ENCODE measurements at places on chromosomes 2 and 18.
A peak's percentile ranks its signal among the peaks of the same experiment; 100 is the strongest.

DNA sequence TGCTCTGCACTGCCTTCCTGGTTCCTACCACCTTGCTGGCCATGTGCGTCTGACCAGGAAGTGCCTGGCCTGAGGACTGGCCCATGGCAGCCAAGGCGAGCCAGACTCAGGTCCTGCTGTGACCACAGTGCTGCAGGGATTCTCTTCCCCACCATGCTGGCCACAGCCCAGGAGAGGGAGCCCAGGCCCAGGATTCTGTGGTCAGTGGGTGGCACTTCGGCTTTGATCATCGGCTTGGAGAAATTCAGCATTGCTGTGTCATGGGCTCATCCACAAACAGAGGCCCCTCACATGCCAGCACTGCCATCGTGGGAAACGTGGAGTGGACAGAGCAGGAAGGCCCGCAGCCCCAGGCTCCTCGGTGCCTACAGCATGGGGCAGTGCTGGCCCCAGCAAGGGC, 211.6 kb downstream of the SEPTIN10 start:
- no peak for DNase-seq

GRCh38 chr18:55345103-55345950, 242.7 kb downstream of the TCF4 start:
- DNase-seq = no peak

DNA sequence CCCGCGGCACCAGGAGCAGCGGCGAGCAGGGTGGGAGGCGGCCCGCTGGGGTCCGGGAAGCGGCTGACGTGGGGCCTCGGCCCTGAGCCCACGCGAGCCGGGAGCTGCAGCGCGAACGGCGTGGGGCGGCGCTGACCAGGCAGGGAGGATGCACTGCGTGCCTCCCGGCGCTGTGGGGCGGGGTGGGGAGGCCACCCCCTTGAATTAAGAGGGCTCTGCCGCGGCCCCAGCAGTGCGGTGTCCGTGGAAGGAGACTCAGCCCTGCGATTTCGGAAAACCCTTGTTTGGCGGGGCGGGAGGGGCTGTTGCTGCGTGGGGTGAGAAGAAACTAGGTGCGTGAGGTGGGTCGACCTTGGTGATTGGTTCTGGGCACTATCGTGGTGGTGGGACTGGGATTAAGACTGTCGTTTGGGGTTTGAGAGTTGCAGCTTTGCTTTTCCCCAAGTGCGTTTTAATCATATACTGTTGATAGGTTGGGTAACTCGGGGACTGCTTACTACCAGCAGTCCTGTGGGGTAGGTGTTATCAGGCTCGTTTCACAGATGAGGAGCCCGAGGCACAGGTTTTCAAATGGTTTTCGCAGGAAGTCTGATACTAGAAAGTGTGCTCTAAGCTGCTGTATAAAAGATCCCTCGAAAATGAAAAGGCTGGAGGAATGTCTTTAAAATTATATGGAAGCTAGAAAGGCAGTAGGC, 722 bp downstream of the ACSL3 start:
- DNase-seq = no peak

GRCh38 chr2:159089543-159089942, 121.1 kb downstream of the TANC1 start:
- no peak for DNase-seq

DNA sequence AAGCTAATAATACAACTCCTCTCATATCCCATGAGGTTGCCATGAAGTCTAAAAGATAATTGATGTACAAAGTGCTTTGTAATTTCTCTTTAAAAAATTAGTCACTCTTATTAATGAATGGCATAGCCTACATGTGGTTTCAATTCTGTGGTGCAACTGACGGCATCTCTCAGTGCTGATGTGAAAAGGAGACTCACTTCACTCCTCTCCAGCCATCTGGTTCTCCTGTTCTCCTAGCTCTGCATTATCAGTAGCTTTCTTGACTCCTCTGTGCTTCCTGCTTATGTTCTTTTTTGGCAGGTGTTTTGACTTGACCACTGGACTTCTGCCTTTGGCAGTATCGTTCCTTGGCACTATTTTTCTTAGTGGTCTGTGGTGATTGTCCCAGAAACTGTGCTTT, 134.9 kb upstream of the ZFP36L2 start:
- DNase-seq = no peak

DNA sequence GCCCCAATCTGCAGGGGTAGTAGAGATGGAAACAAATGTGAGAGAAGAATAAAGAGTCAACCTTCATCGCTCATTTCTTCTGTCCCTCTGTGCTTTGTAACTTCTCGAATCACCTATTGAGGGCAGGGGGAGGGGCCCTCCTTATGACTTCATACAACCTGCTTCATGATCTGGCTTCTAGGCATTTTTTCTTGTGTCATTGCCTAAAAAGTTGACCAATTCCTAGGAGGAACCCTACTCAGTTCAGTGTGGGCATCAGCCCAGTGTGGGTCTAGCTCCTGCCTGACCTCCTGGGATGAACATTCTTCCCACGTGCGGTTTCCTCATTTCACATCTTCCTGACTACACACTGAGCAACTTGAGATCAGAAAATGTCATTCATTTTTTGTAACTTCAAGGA, 46.3 kb upstream of the CREB1 start:
- no peak for DNase-seq

- no peak for DNase-seq
Observed at GRCh38 chr2:132815516-132815915, 145.5 kb upstream of the LYPD1 start.

- no peak for DNase-seq
Observed at GRCh38 chr18:44786688-44787087, 106.0 kb downstream of the SETBP1 start.

GRCh38 chr2:88188748-88189147, 18.6 kb downstream of the THNSL2 start:
- DNase-seq = no peak

DNA sequence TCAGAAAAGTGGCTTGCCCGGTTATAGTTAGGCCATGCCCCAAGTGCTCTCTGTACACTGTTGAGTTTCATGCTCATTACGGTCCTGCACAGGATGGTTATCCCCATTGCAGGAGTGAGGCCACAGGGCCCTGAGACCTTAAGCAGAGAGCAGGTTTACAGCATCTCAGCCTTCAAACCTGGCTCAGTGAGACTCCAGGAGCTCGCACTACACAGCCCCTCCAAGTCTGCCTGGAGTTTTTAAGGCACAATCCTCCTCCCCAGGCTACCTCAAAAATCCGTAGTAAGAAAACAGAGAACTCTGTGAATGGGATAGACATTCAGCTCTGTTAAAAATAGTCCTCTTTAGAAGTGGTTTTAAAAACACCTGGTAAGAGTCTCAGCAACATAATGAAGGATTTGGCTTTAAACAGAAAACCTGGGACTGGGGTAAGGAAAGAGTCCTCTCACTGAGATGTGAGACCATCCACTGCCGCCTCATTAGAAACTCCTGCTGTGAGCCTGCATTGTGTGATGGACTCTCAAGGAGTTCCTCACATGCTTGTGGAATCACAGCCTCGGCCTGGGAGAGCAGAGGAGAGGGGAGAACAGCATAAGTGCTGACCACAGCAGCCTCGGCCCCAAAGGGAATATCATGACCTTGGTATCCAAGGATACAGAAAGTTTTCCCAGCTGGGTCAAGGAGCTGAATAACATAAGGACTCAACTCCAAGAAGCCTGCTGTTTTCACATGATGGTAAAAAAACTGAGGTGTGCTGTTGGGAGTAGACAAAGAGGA, 214.8 kb downstream of the ATAD2B start:
- DNase-seq = no peak

DNA sequence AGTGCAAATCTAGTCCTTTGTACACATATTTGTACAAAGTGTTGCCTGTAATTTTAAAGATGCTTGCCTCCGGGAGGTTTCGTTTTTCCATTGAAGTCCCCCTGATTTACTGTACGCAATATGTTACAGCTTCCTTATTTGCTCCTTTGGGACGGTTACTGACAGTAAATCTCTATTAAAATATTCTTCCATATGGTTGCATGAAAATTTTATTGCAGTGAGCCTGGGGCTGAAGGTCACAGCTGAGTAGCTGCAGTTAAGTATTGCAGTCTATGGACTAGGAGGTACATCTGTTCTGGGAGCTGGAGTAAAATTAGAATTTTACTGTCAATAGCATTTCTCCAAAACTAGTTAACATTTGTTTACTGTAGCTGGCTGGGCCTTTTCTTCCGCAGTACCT, 119.2 kb downstream of the ETAA1 start:
- DNase-seq = no peak

DNA sequence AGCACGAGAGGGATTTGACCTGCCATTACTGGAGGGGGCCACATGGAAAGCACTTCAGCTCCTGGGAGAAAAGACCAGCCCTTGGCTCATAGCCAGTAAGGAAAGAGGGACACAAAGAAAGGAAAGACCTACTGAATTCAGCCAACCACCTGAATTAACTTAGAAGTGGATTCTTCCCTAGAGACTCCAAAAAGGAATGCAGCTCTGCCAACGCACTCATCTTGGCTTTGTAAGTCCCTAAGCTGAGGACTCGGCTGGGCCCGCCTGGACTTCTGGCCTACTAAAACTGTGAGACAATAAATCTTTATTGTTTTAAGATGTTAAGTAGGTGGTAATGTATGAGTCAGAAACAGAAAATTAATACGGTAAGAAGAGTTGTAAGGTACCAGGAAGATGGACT, 11.5 kb downstream of the ATF2 start:
- no peak for DNase-seq

DNA sequence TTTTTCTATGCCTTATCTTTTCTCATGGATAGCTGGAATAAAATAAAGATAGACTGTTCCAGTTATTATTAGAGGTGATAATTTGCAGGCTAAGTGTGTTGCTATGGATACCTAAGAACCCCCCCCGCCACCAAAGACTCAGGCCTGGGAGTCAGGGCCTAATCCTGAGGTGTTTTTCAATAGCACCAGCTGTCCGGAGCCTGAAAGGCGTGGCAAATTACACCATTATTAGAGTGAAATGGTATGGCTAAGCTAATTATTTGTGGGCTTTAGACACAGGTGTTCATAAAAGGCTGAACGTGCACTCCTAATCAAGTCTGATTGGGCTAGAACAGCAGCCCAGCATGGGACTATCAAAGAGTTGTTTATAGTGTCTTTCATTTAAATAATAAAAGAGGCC, 293.2 kb upstream of the DCC start:
- no peak for DNase-seq

- DNase-seq = no peak
Observed at GRCh38 chr2:28035816-28036215, 145.3 kb downstream of the BABAM2 start.

DNA sequence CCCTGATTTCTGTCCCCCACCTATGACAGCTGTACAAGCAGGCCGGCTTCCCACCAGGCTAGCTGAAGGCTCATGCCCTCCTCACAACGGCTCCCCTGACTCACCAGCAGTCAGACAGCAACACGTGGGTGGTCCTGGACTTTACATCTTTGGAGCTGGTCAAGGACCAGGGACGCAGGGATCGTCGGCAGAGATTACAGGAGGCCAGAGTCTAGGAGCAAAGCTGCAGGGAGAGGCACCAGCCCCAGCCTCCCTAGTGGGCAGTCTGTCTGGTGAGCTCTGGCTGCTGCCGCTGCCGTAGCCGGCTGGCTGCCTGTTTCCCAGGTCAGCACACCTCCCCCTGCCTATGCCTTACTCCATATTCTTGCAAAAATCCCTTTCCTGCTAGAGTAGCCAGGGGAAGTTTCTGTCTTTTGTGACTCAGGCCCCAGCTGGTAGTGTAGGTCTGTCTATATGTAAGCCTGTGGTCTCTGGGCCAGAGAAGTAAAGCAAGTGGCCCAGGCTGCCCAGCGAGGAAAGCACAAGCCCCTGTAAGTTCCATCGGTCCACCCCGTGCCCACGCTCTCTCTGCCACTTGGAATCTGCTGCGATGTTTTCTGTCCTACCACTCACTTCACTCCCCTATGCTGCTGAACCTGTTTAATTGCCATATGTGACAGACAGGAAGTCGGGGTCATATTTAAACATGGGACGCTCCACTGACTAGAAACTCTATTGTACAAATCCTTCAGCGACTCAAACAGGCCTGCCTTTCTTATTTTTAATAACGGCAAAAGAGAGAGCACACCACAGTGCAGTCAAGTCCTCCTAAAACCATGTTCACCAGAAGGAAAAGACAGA, 2.4 kb upstream of the ARHGEF4 start:
- DNase-seq = no peak

- DNase-seq = peak; percentile 12
Observed at GRCh38 chr2:205245652-205246051, 436.6 kb upstream of the NRP2 start.

- no peak for DNase-seq
Observed at GRCh38 chr2:128727914-128728313, 409.2 kb upstream of the HS6ST1 start.

DNA sequence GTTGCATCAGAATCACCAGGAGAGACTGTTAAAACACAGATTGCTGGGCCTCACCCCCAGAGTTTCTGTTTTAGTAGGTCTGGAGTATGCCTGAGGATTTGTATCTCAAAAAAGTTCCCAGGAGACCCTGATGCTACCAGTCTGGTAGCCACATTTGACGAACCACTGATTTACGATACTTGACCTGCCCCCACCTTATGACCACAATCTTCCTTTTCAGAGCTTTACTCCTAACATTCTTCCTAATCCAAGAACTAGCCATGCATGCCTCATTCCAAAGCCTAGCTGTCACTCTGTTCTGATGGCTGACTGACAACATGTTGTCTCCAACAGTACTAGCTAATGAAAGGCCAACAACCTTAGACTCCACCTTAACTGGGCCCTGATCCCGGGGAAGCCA, 191.4 kb downstream of the MBD2 start:
- no peak for DNase-seq

- no peak for DNase-seq
Observed at GRCh38 chr2:28780496-28780895, 28.9 kb downstream of the PPP1CB start.

DNA sequence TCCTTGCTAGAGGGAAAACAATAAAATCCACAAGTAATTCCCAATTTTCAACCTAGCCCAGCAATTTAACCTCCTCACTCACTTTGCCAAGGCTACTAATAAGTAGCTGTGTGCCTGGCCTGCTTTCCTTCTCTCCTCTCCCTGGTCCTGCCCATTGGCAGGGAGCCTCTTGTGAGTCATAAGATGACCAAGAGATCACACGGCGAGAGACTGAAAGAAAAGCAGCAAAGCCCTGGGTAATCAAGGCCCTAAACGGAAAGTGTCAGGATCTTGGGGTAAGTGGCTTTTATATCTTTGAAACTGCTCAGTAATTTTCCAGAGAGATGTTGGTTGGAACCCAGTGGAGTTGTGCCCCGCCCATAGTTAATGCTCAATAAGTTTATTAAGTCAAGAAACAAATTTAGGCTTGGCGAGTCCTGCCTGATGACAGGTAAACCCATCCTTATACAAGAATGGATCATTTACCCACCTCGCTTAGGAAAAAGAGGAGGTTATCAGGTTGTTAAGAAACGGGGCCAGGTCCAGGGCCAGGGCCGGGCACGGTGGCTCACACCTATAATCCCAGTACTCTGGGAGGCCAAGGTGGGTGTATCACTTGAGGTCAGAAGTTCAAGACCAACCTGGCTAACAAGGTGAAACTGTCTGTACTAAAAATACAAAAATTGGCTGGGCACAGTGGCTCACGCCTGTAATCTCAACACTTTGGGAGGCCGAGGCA, 10.0 kb upstream of the ADAM17 start:
- DNase-seq = no peak

GRCh38 chr2:202436626-202437025, 60.5 kb downstream of the BMPR2 start:
- no peak for DNase-seq
